Activated CD4-positive, alpha-beta memory T cell treated with anti-CD3 and anti-CD28 coated beads for 36 hours (primary cell): ENCODE measurements at places on chromosomes 3 and 15.

DNA sequence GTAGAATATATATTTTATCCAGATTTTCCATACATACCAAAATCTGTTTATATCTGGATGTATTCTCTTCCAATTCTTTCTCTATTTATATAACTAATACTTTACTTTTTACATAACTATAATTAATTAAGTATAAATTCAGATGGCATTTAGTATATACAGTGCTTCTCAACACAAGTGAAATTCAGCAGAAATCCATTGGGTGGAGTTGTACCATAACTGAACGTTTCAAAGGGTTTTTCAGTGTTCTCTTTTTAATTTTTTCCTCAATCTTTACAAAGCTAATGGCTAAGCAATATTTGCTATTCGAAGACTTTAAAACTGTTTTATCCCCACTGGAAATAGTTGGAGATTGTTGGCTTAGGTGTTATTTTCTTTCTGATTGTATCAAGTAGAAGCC is 13.9 kb upstream of the ZBBX start:
- H3K27ac ChIP-seq, result no peak overlapping the region
- H3K36me3 ChIP-seq, result no peaks in the 10 kb centered on the region
- H3K4me3 ChIP-seq, result no peak overlapping the region
- H3K4me1 ChIP-seq, result no peaks in the 10 kb centered on the region

DNA sequence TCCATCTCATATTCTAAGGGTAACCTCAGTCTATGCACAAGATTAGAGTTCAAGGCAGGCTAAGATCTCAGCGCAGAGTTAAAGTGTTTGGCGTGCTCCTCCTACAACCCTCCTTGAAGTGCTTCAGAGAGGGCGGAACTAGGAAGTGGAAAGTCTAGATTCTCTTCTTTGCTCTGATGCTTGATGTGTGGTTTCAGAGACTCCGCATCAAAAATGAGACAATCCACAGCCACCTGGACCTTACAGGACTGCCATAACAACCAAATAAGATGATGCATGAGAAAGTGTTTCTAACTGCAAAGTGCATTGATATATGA is 161.3 kb upstream of the ATP11B start:
- H3K4me3 ChIP-seq, result no peak overlapping the region
- no peak for DNase-seq
- no peaks in the 10 kb centered on the region for H3K4me1 ChIP-seq
- H3K27me3 ChIP-seq, result peaks cover 3% of the 10 kb centered on the region
- H3K27ac ChIP-seq, result no peak overlapping the region

DNA sequence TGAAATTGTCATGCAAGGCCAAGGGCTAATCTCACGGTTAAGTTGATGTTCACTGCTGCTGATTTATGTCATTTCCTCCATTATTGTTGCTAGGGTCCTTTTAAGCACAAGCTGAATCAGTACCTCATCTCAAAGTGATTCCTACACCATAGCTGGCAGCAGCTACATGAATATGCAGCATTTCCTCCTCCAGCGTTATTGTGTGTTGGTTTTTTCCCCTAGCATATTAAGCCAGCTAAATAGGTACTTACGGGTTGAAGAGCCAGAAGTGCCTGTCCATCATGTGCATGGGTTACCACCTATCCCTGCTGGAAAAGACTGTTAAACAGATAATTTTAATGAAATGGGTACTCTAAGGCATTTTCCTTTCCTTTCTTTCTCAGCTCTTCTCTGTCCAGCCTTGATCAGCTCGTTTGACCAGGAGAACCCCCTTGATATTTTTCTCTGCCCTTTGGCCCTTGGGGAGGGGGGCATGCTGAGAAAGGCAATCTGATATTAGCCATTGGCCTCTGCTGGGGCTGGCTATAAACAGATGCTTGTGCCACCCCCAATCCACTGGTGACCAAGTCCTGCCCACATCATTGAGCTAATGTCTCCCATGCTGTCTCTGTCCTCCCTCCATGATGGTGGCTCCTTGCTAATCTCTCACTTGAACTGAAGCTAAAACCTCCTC is 115.6 kb upstream of the PLXNA1 start:
- H3K36me3 ChIP-seq, result peaks cover 7% of the 10 kb centered on the region
- H3K4me1 ChIP-seq, result no peaks in the 10 kb centered on the region
- no peak overlapping the region for H3K4me3 ChIP-seq
- no peak for DNase-seq
- H3K27me3 ChIP-seq, result no peaks in the 10 kb centered on the region

DNA sequence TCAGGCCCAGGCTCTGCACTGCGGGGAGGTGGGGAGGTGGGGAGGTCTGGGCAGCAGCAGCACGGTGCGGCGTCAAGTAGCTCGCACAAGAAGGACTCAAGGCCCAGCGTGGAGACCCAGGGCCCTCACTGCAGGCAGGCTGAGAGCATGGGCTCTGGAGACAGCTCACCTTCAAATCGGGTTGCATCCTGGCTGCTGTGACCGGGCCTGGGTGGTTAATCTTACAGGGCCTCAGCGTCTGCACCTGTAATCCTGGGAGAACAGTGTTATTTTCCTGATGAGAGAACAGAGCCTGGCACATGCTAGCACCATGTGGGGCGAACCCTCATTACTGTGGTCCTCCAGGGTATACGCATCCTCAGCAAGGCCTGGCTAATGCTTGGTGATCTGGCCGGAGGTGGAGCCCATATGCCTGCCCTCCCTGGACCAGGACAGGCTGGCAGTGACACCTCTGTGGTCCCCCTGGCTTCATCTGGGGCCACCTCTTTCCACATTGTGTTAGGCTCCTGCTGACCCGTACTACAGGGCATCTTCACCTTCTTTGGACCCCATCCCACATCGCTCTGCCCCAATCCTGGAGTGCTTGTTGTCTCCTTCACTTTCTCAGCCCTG is 55.5 kb downstream of the RGMA start:
- H3K36me3 ChIP-seq, result no peaks in the 10 kb centered on the region
- no peak for DNase-seq
- no peaks in the 10 kb centered on the region for H3K27me3 ChIP-seq

GRCh38 chr3:134111616-134112015 is 81.9 kb upstream of the SLCO2A1 start:
- peaks cover 3% of the 10 kb centered on the region for H3K36me3 ChIP-seq
- no peak overlapping the region for H3K4me3 ChIP-seq
- H3K27me3 ChIP-seq, result peaks cover 5% of the 10 kb centered on the region

- no peaks in the 10 kb centered on the region for H3K36me3 ChIP-seq
- no peak overlapping the region for H3K27ac ChIP-seq
- no peak overlapping the region for H3K4me3 ChIP-seq
- H3K27me3 ChIP-seq, result peaks cover 79% of the 10 kb centered on the region
These were observed 3.1 kb downstream of the FEZF2 start for GRCh38 chr3:62370112-62370857.

DNA sequence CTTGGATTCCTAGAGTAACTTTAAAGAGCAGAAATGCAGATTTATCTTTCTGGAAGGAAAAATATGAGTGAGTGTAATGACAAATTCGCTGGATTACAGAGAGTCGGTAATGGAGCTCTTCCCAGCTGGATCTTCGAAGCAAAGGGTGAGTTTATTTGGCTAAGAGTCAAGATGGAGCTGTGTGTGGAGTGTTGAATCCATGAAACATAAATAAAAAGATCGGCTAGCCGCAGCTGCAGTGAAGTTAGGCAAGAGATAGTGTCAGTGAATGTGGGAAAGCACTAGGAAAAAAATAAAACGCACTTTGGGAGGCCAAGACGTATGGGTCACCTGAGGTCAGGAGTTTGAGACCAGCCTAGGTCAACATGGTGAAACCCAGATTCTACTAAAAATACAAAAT is 10.3 kb downstream of the NAALADL2 start:
- H3K36me3 ChIP-seq, result no peaks in the 10 kb centered on the region
- H3K27ac ChIP-seq, result no peak overlapping the region
- H3K4me1 ChIP-seq, result no peaks in the 10 kb centered on the region
- H3K27me3 ChIP-seq, result no peaks in the 10 kb centered on the region
- no peak overlapping the region for H3K4me3 ChIP-seq

- H3K4me1 ChIP-seq, result no peaks in the 10 kb centered on the region
- no peak overlapping the region for H3K4me3 ChIP-seq
- H3K36me3 ChIP-seq, result no peaks in the 10 kb centered on the region
- peaks cover 7% of the 10 kb centered on the region for H3K27me3 ChIP-seq
- DNase-seq, result no peak
These were observed 72.1 kb upstream of the ITGA11 start for GRCh38 chr15:68503791-68504680.
